ENCODE measurements at places on chromosomes 12 and 14.

DNA sequence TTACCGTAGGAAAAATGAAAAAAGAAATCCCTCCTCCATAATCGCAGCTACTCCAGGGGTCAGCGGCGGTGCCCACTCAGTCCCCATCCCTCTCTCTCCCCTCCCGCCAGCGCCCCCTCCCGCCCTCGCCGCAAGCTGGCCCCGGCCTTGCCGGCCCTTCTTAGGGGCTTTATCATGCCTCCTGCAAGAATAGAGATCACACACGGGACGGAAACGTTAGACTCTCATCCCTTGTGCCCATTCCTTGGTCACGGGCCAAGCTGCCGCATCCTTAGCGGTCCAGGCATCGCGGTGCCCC lies 692 bp upstream of the COX14 start:
- DNase-seq, result no peak

- no peak for DNase-seq
These were observed 267.1 kb upstream of the RGS6 start for GRCh38 chr14:71665157-71665556.

DNA sequence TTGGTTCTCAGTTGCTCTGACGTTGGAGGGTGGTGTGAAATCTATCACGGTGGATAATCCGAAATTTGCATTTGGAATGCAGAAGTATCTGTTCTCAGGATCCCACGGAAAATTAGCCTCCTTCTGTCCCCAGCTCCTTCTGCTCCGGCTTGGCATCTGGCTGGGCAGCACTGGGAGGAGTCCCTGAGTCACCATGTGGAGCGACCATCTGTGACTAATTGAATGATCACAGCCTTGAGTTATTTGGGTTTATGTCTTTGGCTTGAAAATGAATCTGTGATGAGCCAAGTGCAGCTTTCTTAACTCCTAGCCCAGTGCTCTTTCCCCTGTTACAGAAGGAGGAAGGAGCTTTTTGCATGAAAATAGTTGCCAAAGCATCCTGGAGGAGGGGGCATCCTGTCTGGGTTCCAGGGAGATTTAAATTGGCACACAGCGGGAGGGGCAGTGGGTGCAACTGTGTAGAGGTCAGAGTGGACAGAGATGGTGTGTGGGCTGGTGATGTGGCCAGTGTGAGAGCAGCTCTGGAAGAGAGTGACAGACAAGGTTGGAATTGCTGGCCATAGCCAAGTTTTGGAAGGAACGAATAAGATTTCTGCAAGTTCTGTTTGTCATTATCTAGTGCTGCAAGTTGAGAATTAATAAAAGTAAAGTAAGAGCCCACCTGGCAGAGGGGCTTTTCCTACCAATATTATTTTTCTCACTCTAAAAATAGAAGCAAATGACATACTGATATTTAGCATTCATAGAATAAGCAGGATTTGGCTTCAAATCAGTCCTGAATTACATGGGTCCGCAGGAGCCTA lies 74.4 kb downstream of the SLC24A4 start:
- no peak for DNase-seq

DNA sequence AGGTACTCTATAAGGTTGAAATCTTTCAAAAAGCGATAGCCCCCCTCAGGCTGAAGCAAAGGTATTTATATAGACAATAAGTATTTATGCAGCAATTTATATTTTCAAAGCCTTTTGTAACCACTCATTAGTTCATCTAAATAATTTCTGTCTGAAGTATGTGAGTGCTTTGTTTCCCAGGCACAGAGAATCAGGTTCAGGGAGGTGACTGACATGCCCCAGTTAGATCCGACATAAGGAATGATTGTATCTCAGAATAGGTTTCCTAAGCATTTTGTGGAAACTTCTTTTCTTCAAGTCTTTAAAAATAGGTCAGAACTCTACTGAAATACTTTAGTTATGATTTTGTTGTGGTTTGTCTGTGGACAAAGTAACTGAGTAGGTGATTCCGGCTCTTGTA lies 283.4 kb upstream of the G2E3 start:
- DNase-seq, result no peak

Data from vagina (tissue), 2 donors.